ENCODE measurements at places on chromosomes 5 and 9.
A peak's percentile ranks its signal among the peaks of the same experiment; 100 is the strongest.

GRCh38 chr9:91156451-91157234 is 205.1 kb downstream of the AUH start:
- DNase-seq, result no peak

- no peak for DNase-seq
Measured at GRCh38 chr9:101376111-101376848, 8.5 kb downstream of the BAAT start.

DNA sequence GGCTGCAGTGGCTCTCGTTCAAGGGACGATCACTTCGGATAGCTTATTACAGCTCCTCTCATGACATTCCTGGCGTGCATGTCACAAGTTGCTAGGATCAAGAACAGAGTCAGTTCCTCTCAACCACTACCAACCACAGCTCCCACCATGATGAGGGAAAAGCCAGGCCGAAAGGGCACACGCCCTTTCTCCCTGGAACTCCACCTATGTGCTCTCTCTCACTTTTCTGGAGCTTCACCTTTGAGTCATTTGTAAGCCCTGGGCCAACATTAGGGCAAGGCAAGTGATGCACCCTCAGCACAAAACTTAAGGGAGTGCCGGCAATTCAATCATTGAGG is 1.6 kb downstream of the SPACA9 start:
- DNase-seq, result no peak

- peak; percentile 20 for DNase-seq
Measured at GRCh38 chr5:78065663-78066062, 228.8 kb downstream of the AP3B1 start.

DNA sequence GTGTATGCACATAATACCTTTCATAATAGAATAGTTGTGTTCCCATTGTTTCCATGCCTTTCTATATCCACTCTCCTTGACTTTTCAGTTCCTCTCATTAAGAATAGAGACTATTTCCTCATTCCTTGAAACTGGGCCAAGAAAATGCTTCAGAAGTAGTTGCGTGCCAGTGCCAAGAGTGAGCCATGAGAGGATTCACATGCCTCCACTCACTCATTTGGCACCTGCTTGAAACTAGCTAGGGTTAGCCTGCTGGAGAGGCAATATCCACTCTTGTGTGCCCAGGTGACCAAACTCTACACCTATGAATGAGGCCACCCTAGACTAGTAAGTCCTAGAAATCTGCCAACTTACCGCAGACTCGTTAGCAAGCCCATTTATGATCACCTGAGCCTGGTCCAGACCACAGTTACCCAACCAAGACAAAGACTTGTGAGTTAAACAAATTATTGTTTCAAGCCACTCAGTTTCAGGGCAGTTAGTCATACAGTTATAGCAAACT is 276.3 kb downstream of the EPB41L4A start:
- no peak for DNase-seq

DNA sequence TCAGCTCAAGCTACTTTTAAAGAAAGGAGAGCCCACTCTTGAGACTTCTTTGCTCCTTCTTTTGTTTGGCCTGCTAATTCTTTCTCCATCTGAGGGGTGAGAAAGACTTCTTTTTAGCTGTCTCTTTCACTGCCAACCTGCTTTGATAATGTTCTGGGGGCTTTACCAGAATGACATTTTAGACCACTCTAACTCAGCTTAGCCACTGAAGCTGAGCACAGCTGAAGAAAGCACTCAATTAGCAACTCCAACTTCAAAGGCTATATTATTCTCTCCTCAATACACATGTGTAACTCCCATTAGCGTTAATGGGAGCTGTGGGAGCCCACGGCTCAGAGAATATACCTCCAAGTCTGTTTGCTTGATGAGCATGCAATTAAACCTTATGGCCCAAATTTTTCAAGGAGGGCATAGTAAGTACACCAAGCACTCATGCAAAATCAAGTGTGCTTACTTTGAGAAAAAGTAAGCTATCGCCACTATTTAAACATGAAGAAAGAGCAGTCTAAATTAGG is 815.4 kb upstream of the DMAC1 start:
- DNase-seq, result no peak

DNA sequence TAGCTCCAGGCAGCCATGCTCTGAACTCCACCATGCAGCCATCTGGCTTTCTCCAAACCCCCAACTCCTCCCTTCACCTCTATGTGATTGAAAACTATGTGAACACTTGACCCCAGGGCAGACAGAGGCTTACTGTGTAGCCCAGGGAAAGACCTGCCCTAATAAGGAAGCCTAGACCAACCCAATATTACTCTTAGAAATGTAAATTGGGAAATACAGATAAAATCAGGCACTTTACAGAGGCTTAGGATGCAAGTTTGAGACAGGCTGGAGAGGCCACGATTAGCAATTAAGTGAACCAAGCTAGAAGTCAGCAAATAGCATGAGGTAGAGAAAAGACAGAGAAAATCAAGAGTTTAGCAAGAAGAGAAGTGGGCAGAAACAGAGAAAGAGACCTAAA is 141.7 kb upstream of the ABCA1 start:
- no peak for DNase-seq

GRCh38 chr5:120400356-120400755 is 63.7 kb upstream of the PRR16 start:
- DNase-seq, result no peak

DNA sequence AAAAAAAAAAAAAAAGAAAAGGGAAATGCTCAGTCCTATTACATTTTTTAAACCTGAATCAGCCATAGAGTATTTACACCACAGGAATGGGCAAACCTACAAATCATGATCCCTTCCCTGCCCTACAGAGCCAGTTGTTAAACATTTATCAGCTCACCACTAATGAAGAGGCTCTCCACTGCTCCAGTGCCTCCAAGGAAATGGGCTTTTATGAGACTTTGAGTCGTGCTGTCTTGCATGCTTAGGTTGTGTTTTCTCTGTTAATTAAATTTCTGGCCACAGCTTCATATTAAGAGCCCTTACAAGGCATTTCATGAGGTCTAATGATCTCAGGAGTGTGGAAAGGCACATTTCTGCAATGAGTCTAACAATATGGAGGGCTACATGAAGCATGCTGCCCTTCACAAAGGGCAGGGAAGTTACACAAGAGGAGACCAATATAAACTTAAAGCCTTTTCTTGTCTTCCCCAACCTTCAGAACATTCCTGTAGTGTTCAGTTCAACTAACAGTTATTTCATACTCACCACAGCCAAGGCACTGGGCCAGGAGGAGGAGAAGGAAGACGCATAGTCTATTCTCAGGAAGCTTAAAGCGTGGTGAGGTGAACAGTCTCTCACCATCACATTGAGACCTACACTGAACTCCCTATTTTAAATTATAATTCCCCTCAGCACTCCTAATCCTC is 140.1 kb upstream of the ABCA1 start:
- DNase-seq, result no peak

GRCh38 chr5:76717222-76718083 is 1.5 kb downstream of the F2R start:
- no peak for DNase-seq

- no peak for DNase-seq
Measured at GRCh38 chr5:33781286-33781685, 110.5 kb downstream of the ADAMTS12 start.

GRCh38 chr9:107422189-107423185 is 67.1 kb downstream of the KLF4 start:
- peak; percentile 53 for DNase-seq

GRCh38 chr5:159341906-159342310 is 11.6 kb upstream of the IL12B start:
- DNase-seq, result no peak

DNA sequence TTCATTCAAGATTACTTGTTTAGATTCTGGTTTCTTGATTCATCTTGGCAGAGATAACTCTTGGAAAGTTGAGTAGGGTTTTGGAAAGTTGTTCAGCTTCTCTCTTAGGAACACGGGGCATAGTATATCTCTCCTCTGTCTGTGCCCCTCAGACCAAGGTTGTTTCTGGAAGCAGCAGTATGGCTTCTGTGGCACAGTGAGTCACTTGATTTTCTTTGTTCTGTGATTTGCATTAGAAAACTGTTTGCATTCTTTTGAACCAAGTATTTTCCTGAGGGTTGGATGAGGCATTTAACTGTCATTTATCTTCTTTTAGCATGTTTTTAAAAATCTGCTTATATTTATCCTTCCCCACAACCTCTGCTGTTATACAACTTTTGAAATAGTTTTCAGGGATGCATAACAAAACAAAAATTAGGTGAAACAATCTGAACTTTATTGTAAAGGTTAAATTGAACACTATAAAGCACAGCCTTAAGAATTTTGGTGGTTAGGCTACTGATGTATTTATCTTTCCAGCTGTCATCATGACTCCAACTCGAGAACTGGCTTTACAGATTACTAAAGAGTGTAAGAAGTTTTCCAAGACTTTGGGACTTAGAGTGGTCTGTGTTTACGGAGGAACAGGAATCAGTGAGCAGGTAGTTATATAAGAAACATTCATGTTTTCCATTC is 26.5 kb downstream of the DDX46 start:
- no peak for DNase-seq

DNA sequence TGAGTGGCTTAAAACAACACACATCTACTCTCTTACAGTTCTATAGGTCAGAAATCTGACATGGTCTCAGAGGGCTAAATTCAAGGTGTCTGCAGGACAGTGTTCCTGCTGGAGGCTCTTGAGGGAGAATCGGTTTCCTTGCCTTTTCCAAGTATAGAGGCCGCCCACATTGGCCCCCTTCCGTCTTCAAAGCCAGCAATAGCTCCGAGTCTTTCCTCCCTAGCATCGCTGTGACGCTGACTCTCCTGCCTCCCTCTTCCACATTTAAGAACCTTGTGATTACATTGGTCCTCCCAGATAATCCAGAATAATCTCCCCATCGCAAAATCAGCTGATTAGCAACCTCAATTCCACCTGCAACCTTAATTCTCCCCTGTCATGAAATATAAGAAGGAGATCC is 81.3 kb upstream of the IER5L start:
- no peak for DNase-seq

- no peak for DNase-seq
Measured at GRCh38 chr9:113885183-113886025, 9.3 kb downstream of the ZNF618 start.

GRCh38 chr5:111478266-111478665 is 34.1 kb downstream of the STARD4 start:
- no peak for DNase-seq

- DNase-seq, result no peak
Measured at GRCh38 chr5:146069780-146070099, 35.6 kb downstream of the PLAC8L1 start.

DNA sequence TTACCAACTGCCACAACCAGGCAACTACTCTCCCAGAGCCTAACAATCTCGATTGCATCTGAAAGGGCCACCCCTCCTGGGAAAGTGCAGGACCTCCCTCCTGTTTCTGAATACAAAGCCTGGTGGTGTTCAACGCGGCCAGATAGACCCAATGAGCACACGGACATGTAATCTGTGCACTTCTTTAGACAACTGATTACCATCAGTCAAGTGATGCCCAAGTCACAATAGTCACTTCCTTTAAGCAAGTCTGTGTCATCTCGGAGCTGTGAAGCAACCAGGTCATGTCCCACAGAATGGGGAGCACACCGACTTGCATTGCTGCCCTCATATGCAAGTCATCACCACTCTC is 739 bp downstream of the C9orf72 start:
- peak; percentile 61 for DNase-seq

DNA sequence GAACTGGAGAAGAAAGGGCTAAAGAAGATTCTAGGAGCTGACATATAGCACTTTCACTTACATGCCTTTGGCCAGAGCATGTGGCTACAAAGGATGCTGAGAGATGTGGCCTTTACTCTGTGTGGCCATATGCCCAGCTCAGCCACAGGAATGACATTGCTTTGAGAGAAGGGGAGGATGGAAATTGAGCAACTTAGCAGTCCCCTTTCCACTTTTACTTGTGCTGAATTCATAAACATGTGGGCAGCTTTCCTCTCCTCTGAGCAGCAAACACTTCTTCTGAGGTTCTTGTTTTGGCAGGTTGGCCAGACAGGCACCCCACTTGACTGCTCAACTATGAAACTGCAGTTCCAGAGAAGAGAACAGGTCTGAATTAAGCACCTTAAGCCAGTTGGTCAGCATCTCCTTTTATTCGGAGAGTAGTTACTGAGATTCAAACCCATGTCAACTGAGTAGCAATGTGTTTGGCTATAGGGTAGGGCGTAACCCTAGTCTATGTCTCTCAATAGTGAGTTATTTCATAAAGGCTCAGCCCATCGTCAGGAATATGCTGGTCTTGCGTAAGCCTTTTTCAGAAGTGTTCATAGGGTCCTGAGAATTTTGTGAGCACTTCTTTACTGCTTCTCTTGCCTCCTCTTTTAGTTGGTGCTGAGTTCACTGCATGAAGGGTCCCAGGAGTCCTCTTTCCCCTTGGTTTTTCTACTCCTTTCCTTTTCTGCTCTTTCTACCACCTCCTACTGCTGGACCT is 134.5 kb downstream of the PALM2AKAP2 start:
- DNase-seq, result peak; percentile 94

- no peak for DNase-seq
Measured at GRCh38 chr5:142114687-142115086, 6.1 kb downstream of the NDFIP1 start.

DNA sequence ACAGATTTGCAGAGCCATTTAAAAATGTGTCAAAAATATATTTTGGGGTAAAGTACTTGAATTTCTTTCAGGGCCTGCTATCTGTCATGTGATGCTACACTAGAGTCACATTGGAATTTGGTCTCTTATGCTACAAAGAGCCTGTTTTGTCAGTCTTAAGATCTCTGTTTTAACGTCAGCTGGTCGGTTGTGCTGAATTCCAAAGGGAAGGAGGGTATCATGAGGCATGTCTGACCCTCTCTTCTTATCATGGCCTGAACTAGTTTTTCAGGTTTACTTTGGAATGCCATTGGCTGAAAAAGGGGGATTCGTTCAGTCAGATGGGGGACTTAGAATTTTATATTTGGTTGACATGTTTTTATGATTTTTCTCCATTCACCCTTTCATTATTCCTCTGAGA is 290.6 kb downstream of the CD180 start:
- no peak for DNase-seq

GRCh38 chr5:96683392-96683791 is 21.2 kb downstream of the CAST start:
- DNase-seq, result no peak

GRCh38 chr5:90434116-90434714 is 24.7 kb upstream of the CETN3 start:
- DNase-seq, result peak; percentile 55

GRCh38 chr5:37208883-37209797 is 40.0 kb downstream of the CPLANE1 start:
- no peak for DNase-seq
